ENCODE measurements at places on chromosomes 3 and 15. TPM values are rescaled to one million over a fixed set of nuclear protein-coding genes. Genes with fewer than 3 reads are reported as not detected.

GRCh38 chr3:169509780-169510692 is 153.5 kb downstream of the MECOM start:
- DNase-seq = no peak

- DNase-seq = no peak
Observed at GRCh38 chr3:161356287-161356686, 15.0 kb downstream of the SPTSSB start.

GRCh38 chr3:4741404-4742307 is 237.6 kb upstream of the BHLHE40 start:
- no peak for DNase-seq

- DNase-seq = no peak
Observed at GRCh38 chr15:85778107-85778776, 16.5 kb downstream of the KLHL25 start.

DNA sequence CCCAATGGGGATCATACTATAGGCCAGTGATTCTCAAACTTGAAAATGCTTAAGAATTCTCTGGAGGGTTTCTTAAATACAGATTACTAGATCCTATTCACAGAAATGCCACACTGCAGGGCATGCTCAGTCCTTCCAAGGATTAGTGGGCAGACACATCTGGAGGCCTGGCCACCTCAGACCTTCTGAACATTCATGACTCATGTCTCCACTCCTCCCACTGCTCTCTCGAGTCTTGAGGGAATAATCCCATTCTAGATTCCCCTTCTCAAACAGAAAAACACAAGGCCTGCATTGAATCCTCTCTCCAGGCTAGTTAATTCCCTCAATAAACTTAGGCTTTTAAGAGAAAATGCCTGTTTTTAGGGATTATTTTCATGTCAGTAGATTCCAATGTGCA is 22.1 kb downstream of the ZNF621 start:
- no peak for DNase-seq

- no peak for DNase-seq
Observed at GRCh38 chr3:69752241-69752640, 13.0 kb downstream of the MITF start.

DNA sequence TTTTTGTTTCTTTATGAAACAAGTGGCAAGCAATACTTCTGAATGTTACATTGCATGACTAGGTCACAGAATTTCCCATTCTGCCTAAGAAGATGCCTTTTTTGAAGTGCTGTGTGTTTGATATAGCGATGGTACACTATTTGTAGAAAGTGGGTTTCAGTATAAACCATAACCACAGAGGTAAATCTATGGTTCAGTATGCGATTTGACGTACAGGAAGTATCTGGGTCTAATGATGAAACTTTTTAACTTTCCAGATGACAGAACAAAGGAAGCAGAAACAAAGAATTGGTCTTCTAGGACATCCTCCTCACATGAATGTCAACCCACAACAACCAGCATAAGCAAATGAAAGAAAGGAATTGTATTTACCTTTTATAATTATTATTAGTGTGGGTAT is 133.4 kb upstream of the BHLHE40 start:
- no peak for DNase-seq

DNA sequence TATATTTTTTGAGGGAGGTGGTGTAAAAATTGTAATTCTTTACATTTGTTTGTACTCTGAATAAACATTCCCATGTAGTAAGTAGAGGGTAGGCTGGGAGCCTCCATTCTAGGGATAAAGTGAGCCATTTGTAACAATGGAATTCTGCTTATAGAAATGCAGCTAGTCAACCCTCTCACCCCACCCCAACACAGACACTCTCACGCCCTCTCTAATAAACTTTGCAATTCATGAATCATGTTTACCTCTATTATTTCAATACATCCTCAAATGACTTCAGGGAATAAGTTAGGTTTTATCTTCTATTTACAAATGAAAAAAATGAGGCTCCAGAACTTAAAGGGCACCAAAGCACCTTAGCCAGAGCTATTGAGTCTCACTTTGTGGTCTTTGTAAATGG is 56.5 kb upstream of the PDZRN3 start:
- no peak for DNase-seq

DNA sequence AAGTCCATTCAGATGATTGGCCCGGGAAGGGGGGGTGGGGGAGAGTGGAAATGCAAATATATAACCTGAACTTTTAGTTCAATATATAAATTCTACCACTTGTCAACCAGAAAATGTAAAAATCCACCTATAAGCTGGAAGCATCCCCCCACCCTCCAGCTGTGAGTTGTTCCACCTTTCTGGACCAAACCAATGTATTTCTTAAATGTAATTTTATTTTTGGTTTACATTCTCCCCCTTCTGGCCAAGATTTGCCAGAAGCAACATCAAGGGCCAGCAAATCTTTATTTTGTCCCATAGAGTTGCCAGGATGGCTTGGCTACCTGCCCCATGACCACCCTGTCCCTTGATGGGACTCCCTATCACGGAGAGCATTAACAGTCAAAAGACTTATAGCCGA is 545.7 kb downstream of the TBL1XR1 start:
- no peak for DNase-seq

DNA sequence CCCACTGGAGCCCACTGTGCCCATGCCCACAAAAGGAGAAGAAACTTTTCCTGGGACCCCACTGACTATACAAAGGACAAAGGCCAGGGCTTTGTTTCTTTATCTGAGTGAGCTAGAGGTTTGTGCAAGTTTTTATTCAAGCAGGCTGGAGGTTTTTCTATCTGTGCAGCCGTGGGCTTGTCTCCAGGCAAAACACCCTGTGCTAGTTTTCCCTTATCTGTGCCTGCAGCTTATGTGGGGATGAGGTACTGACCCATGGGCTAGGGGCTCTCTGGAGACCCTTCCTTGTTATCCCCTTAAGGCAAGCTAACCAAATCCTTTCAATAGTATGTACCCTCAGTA is 545.5 kb downstream of the ZPLD1 start:
- DNase-seq = no peak

GRCh38 chr3:45952456-45952855 is 9.2 kb downstream of the CXCR6 start:
- DNase-seq = no peak

DNA sequence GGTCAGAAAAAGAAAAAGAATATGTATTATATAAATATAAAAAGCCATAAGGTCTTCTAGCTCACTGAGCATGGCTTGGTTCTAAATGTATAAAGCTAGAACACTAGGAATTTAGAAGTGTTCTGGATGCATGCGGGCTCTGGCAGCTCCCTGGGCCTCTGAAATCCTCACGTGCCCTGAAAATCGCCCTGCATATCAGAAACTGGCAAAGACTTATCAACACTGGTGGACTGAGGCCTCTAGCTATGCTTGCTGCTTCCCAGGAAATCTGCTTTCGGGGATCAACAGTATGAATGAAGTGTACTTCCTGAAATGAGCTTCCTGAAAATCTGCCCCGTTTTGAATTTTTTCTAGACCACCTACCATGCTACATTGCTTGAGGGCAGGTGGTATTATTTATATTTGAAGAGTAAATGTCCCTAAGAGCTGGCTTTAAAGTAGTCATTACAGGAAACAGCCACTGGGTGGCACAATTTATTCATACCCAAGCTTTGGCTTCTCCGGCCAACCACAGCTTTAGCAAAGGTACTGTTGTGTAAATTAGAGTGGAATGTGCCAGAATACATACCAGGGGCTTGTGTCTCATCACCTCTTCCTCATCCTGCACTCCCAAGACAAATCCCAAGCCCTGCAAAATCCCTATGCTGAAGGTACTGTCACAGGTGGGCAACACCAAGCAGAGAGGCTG is 17.7 kb downstream of the CRTAP start:
- peak; percentile 53 for DNase-seq

- DNase-seq = no peak
Observed at GRCh38 chr15:66452971-66453580, 44.5 kb downstream of the SNAPC5 start.

DNA sequence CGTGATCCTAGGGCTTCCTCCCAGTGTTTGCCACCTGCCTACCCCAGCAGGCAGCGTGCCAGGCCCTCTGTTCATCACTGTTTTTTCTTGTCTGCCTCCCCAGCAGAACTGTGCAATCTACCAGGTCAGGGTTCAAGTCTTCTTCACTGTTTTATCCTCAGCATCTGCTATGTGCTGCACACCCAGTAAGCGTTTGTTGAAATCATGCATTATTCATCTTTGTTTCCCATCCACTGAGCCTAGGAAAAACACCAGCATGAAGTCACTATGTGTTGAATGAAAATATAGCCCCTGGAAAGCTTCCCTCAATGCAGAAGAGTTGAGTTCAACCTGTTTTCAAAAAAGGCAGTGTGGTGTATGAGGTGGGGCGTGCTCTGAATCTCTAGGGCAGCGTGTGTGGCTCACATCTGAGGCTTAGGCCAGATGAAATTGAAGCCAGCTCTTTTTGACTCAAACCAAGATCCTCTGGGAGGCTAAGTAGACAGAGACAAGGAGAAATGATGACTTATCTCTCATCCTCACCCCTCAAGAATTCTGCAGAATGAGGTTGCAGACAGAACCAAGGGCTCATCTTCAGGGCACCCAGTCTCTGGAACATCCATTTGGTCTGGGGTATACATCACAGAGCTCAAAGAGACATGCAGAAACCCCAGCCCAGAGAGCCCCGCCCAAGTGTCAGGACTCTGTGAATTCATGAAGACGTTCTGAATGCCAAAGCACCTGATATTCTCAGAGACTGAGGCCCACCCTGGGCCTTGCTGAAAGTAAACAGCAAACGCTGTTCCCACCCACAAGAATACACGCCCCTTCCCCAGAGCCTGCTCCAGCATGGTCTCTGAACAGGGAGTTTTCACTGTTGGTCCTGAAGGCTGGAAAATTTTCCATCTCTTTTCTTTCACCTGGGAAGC is 5.7 kb upstream of the CAV3 start:
- no peak for DNase-seq

- DNase-seq = no peak
Observed at GRCh38 chr3:178703268-178703975, 167.2 kb downstream of the KCNMB2 start.

DNA sequence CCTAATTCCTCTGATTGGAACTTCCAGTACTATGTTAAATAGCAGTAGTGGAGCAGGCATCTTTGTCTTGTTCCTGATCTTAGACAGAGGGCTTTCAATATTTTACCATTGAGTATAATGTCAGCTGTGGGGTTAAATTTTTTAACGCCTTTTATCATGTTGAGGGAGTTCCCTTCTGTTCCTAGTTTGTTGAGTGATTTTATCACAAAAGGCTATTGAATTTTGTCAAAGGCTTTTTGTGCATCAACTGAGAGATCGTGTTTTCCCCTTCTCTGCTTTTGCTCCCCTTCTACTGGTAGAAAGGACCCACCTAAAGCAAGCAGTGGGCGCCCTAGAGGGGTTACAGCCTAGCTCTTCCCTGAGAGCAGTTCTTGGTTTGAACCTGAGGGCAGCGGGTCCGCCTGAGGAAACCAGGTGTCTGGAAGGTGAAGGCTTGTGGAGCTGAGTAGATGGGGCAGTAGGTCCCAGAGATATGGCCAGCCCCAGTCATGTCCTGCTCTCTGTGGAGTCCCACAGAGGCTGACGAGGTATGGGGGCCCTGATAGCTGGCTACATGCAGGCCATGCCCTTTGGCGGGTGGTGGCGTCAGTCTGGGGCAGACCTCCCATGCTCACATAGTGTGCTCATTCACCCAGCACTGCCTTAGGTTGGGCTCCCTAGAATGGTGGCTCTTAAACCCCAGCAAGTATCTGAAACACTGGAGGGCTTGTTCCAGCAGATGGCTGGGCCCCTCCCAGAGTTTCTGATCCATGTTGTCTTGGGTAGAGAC is 11.3 kb downstream of the HDAC11 start:
- no peak for DNase-seq

- no peak for DNase-seq
Observed at GRCh38 chr3:46928282-46928681, 48.3 kb downstream of the CCDC12 start.

GRCh38 chr15:47407692-47408091 is 309.6 kb upstream of the SEMA6D start:
- no peak for DNase-seq

DNA sequence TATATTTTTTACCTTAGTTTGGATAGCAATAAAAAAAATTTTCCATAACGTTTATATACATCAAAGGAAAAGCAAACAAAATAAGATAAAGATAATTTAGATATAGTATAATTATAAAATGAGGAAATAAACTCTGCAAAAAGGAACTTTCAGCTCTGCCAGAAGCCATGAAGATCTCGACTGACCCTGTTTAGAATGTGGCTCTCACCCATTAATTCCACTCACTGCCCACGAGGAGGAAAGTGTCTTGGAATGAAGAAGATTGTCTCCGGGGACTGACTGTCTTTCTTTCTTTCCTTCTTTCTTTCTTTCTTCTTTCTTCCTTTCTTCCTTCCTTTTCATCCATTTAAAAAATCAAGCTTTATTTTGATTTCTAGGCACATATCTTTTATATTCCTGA is 20.1 kb upstream of the PRR20G start:
- no peak for DNase-seq

DNA sequence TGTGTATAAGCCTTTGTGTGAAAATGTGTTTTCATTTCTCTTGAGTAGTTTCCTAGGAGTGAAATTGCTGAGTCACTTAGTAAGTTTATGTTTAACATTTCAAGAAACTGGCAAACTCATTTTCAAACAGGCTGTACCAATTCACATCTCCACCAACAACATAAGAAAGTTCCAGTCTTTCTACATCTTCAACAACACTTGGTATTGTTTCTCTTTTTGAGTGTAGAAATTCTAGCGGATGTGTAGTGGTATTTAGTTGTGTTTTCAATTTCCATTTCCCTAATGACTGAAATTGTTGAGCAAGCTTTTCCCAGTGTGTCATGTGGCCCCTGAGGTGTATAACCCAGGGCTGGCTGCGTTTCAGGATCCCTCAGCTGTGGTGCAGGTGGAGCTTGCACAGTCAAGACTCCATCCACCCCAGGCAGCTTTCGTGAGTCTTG is 258.5 kb downstream of the PDCD6IP start:
- DNase-seq = no peak

DNA sequence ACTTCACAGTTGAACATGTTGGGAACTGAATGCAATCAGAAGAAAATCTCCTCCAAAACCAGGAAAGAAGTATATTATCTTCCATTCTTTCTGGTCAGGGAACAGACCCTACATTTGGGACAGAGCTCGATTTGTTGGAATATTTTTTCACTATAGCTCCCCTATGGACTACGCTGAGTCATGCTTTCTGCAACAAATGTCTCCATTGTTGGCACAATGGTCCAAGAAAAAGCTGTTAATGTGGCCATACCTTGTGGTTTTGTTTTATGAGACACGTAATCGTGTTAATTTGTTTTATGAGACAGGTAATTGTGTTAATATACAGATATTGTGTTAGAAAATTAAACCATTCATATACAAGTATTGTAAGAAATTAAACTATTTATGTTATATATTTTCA is 101.4 kb downstream of the TGFBR2 start:
- DNase-seq = no peak

TF gene
- total RNA-seq = 0.98 TPM

GRAMD2A gene
- 0.35 TPM for total RNA-seq

RAD51 gene
- 29.2 TPM for total RNA-seq

APBA2 gene
- total RNA-seq = 79.9 TPM

PDCD6IP gene
- total RNA-seq = 142 TPM

TMEM266 gene
- 0.34 TPM for total RNA-seq

CHDH gene
- 3.0 TPM for total RNA-seq

B3GALNT1 gene
- 27.1 TPM for total RNA-seq

ARMC8 gene
- total RNA-seq = 40.0 TPM

SHISA5 gene
- total RNA-seq = 117 TPM

SPINT1 gene
- total RNA-seq = 1.3 TPM

ZMYND10 gene
- 2.3 TPM for total RNA-seq

GNAT1 gene
- total RNA-seq = not detected

Data from neural crest cell (in vitro differentiated cells).